ENCODE measurements at places on chromosomes 5 and 9. TPM values are rescaled to one million over a fixed set of nuclear protein-coding genes. Genes with fewer than 3 reads are reported as not detected.

DNA sequence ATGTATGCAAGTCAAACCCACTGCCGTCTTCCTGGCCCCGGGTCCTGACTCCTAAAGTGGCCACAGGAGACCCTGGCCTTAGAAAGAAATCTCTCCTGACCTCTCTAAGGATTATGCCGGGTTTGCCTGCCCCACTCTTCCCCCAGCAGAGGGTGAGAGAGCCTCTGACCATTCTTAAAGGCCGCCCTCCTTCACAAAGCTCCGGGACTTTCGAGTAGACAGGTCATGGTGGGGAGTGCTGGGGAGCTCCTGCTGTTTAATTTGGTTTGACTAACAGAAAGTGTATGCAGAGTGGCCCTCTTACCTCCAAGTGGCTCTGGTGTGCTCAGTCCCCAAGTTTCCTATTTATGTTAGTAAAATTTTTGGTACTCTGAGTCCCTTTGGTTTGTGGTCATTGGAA is 111.8 kb downstream of the LRRC70 start:
- no peaks in the 10 kb centered on the region for H3K27me3 ChIP-seq
- no peak overlapping the region for H3K4me3 ChIP-seq
- no peaks in the 10 kb centered on the region for H3K36me3 ChIP-seq
- peak overlapping the region; percentile 56 for H3K27ac ChIP-seq
- no peak for DNase-seq

Gene CD14
- 46.7 TPM for total RNA-seq

DNA sequence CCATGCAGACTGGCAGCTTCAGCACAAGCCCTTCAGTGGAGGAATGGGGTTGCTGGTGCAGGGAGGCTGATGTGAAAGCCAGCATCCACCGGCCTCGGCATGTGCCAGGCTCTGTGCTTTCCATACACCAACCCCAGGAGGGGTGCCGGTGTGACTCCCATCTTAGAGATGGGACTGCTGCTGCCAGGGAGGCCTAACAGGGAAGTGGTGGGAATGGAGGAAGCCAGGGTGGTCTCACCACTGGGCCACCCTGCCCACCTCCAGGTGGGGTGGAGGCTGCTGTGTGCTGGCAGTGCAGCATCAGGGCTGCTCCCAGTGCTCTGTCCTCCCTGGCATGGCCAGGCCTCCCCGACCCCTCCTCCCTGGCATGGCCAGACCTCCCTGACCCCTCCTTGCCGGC is 32.8 kb upstream of the PITX1 start:
- no peak overlapping the region for H3K4me3 ChIP-seq
- no peak overlapping the region for H3K27ac ChIP-seq
- H3K4me1 ChIP-seq, result no peaks in the 10 kb centered on the region
- no peak for DNase-seq
- no peaks in the 10 kb centered on the region for H3K27me3 ChIP-seq

GRCh38 chr5:163377982-163378381 is 59.4 kb upstream of the CCNG1 start:
- no peak overlapping the region for H3K4me3 ChIP-seq
- H3K27me3 ChIP-seq, result no peaks in the 10 kb centered on the region
- no peak for DNase-seq
- H3K4me1 ChIP-seq, result peaks cover 10% of the 10 kb centered on the region

GRCh38 chr5:2157372-2157771 is 274.6 kb upstream of the IRX4 start:
- H3K4me1 ChIP-seq, result peaks cover 17% of the 10 kb centered on the region
- H3K27me3 ChIP-seq, result no peaks in the 10 kb centered on the region
- no peak for DNase-seq
- no peak overlapping the region for H3K4me3 ChIP-seq
- no peak overlapping the region for H3K27ac ChIP-seq

DNA sequence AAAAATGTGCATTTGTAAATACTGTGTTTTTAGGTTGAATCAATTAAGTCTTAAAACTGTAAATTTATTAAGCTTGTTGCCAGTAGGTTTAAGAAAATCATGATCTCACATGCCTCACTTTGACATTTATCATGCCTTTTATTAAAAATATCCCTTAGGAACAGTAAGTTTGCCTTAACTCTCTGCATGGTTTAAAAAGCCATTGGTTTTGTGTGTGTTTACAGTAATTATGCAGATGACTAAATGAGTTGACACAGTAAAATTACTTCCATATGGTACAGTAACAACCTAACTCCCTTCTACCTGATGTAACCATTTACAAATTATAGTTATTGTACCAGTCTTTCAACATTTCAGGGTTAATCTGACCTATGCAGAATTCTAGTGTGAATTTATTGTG is 6.5 kb downstream of the RPS6 start:
- H3K27me3 ChIP-seq, result no peaks in the 10 kb centered on the region
- H3K4me3 ChIP-seq, result no peak overlapping the region
- no peak overlapping the region for H3K27ac ChIP-seq
- H3K4me1 ChIP-seq, result peaks cover 6% of the 10 kb centered on the region

DNA sequence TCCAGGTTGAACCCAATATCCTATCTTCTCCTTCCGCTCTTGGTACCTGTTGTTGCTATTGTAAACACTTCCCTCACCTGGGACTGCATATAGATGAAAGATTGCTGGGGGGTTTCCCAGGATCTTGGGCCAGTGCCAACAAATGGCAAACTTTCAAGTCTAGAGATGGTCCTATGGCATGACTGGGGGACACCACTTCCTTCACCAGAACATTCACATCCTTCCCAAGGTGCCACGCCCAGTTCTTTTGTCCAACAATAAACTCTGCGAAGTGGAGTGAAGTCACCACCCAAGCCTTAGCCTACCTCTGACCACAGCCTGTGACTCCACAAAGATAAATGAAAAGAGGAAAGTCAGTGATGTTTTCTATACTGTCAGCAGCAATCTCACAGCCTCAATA is 34.4 kb downstream of the DOCK8 start:
- peaks cover 7% of the 10 kb centered on the region for H3K4me1 ChIP-seq
- H3K4me3 ChIP-seq, result no peak overlapping the region
- DNase-seq, result no peak
- no peaks in the 10 kb centered on the region for H3K27me3 ChIP-seq
- no peaks in the 10 kb centered on the region for H3K36me3 ChIP-seq
- H3K27ac ChIP-seq, result no peak overlapping the region

Data from esophagus squamous epithelium (tissue), 5 donors.